ENCODE measurements at places on chromosomes 1 and 21. TPM values are rescaled to one million over a fixed set of nuclear protein-coding genes. Genes with fewer than 3 reads are reported as not detected.

Gene KRTAP7-1
- not detected for total RNA-seq

Gene ESRRG
- not detected for total RNA-seq

GRCh38 chr1:24266398-24266941, 52.7 kb upstream of the GRHL3 start:
- DNase-seq: no peak

- peak; percentile 14 for DNase-seq
These were observed 225.6 kb upstream of the FGGY start for GRCh38 chr1:59071289-59071688.

DNA sequence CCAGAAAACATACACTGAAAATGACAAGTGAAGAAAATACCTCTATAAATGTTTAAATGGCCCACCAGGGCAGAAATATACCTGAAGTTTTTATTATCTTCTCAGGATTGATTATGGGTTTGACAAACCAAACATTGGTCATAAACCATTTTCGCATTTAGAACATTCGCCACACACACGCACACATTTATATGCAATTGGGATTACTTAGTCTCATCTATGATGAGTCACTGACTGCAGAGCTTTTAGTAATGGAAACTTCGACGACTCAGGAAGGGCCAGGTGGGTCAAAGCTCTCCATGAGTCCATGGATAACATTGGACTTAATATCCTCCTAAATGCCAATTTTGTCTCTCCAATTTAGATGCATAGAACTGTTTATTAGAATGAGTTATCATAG, 16.9 kb downstream of the NRDC start:
- DNase-seq: peak; percentile 28

DNA sequence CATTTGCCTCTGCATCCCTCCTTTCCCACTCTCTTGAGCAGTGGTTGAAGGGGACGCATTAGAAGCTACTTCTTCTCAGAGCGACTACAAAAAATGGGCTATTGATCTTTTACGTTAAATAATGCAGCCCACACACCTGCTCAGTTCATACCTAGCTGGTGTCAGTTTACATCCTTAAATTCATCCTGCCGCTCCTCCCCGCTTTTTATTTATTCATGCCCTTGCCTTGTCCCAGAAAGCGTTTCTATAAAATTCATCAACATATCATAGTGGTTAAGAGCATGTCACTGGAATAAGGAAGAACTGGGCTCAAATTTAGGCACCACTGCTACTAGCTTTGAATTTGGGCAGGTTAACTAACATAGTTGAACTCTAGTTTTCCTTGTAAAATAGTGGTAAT, 66.0 kb upstream of the TINAGL1 start:
- no peak for DNase-seq

Data from dermis blood vessel endothelial cell (primary cell).